ENCODE measurements at places on chromosomes 3 and 15. TPM values are rescaled to one million over a fixed set of nuclear protein-coding genes. Genes with fewer than 3 reads are reported as not detected.

GRCh38 chr3:11784971-11785377 lies 61.7 kb downstream of the TAMM41 start:
- DNase-seq: no peak

GRCh38 chr15:72199721-72200212 lies 2.2 kb upstream of the GRAMD2A start:
- peak; percentile 81 for DNase-seq

The KNG1 gene
- 0.13 TPM for total RNA-seq

The TMF1 gene
- 26.7 TPM for total RNA-seq

GRCh38 chr15:99315636-99316035 lies 64.4 kb downstream of the LRRC28 start:
- DNase-seq: no peak

- DNase-seq: no peak
These were observed 704.2 kb downstream of the ROBO1 start for GRCh38 chr3:79063624-79064023.

GRCh38 chr3:151268267-151269235 lies 9.8 kb downstream of the P2RY14 start:
- no peak for DNase-seq

The SH3GL3 gene
- total RNA-seq: 8.6 TPM

- DNase-seq: no peak
These were observed 16.0 kb downstream of the PIGB start for GRCh38 chr15:55334997-55335396.

- DNase-seq: no peak
These were observed 6.6 kb downstream of the HAPLN3 start for GRCh38 chr15:88888719-88889118.

All from muscle of leg (tissue), 16 donors.